Fibroblast of skin of abdomen (primary cell): ENCODE measurements at places on chromosomes 3 and 15.

DNA sequence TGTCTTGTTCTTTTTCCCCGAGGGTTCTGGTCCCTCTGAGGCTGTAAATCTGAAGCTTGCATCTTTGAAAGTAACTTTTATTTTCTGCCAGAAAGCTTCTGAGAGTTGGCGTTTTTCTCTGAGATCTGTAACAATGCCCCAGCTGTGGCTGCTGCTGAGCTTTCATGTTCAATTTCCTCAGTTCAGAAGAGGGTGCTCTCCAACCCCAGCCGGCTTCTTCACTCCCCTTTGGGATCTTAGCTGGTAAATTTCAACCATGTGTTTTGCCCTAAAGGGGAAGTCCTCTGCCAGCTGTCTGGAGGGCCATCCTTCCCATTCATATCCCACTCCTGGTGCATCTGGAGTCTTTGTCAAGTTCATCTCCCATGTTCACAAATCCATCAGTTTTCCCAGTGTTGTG is 18.3 kb upstream of the CFAP100 start:
- no peak for DNase-seq

DNA sequence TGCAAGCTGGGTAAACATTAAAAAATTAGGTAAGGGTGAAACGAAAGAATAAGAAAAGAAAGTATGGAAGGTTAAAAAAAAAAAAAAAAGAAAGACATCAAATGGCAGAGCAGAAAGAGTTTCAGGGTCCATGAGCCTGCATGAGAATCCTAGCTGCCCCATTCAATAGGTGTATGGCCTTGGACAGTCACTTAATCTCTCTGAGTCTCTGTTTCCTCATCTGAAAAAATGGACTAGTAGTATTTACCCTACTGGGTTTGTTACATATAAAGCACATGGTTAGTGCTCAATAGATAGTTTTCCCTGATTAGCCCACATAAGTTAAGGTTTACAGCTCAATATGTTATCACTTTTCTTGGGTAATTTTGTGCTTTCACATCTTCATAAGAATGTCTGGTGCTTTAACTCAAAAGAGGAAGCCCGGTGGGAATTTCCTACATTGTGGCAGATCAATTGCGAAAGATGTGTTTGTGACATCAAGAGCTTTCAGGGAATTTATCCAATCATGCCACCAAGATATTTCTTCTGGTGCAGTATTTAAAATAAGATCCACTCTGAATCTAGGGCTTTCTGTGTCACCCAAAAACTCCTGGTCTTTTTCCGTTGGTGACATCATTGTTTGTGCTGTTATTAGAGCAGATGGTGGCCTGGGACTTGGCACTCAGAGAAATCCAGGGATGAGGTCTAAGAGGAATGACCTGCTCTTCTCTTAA is 57.2 kb upstream of the UBE2E1 start:
- DNase-seq = peak; percentile 70

DNA sequence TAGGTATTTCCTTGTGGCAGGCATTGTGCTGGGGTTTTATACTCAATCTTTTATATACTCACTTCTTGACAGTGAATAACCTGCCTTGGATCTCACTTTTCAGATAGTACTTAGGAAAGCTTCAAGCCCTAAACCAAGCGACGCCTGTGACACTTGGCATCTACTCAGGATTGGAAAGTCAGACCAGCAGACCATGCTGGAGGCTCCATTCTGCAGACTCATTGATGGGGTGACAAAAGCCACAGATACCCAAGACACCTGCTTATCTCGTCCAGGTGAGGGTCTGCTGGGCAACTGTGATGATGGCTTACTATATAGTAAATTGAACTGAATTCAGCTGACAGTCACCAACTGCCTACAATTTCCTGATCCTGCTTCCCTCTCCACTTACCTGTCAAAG is 79.4 kb upstream of the MRPS22 start:
- no peak for DNase-seq

GRCh38 chr3:100647657-100648056 is 38.3 kb downstream of the ADGRG7 start:
- DNase-seq = peak; percentile 2

DNA sequence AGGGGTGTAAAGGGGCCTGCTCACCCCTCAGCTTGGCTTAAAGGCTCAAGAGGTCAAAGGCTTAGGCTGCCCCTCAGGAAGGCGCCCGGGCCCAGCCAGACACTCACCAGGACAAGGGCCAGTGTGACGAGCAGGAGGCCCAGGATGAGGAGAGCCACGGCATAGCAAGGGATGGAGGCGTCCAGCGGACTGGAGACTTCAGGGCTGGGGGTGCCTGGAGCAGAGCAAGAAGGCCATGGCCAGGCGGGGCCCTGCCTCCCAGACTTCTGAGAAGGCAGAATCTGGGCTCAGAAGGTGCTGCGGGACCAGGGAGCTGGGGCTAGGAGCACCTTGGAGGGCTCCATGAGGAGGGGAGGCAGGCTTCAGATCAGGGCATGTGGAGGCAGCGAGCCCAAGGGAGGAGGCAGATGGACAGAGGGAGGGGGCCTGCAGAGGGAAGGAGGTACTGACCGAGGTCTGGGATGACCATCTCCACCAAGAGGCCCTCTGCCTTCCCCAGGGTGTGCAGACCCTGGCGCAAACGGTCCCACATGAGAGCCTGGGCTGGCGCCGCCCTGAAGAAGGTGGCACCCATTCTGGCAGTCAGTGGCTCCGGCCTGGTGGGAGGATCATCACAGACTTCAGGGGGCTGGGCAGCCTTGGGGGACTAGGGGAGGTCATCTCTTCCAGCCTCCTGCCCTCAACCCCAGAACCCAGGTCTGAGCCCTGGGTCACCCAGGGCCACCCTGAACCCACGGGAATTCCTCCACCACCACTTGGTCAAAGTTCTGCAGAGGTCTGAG is 24.5 kb downstream of the C15orf39 start:
- DNase-seq = no peak

GRCh38 chr3:81622395-81622794 is 139.1 kb downstream of the GBE1 start:
- DNase-seq = peak; percentile 42

- DNase-seq = no peak
Observed at GRCh38 chr3:128337305-128337704, 129.4 kb downstream of the DNAJB8 start.

GRCh38 chr3:197407526-197407925 is 109.1 kb upstream of the DLG1 start:
- no peak for DNase-seq
